ENCODE measurements at places on chromosomes 11 and 22.
A peak's percentile ranks its signal among the peaks of the same experiment; 100 is the strongest.

- no peak for DNase-seq
Observed at GRCh38 chr11:68037411-68038225, 1.2 kb upstream of the TCIRG1 start.

DNA sequence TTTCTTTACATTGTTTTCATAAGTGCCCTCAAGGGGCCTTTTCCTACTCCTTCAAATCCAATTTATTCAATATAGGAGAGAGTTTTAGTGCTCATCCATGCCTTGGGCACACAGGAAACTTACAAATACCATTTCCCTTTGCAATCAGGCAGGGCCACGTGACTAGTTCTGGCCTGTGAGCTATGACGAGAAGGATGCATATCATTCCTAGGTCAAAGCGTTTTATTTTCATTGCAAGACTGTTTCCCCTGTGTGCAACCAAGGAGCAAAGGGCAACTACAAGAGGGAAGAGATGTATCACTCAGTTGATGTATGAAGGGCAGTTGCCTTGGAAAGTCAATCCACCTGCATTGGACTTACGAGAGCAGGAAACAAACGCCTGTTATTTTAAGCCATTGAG is 1.9 kb upstream of the TRAF6 start:
- DNase-seq: no peak

- DNase-seq: no peak
Observed at GRCh38 chr22:49663823-49664222, 163.8 kb downstream of the BRD1 start.

- no peak for DNase-seq
Observed at GRCh38 chr11:114812733-114813132, 134.4 kb downstream of the NXPE2 start.

DNA sequence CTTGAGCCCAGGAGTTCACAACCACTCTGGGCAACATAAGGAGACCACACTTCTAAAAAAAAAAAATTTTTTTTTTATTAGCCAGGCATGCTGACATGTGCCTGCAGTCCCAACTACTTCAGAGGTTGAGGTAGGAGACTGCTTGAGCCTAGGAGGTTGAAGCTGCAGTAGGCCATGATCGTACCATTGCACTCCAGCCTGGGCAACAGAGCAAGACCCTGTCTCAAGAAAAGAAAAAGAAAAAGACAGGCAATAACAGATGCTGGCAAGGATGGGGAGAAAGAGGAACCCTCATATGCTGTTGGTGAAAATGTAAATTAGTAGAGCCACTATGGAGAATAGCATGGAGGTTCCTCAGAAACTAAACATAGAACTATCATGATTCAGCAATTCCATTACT is 64.8 kb downstream of the PAK1 start:
- DNase-seq: no peak

DNA sequence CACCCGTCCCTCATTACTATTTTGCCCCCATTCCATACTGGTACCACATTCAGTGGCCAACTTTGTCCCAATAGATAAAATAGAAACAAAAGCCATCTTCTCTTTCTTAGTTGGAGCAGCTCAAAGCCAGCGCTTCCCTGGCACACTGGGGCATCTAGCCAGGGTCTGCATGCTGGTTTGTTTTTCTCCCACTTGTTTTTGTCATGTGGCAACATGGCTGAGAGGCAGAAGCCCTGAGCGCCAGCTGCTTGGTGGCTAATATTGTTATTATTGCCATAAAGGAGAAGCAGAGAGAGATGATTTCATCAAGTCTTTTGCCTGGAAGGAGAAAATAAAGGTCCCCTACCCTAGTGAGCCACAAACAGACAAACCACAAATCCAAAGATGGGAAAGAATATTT is 48.4 kb upstream of the CRTAM start:
- DNase-seq: no peak

- DNase-seq: no peak
Observed at GRCh38 chr22:48918585-48919186, 909.0 kb downstream of the BRD1 start.

DNA sequence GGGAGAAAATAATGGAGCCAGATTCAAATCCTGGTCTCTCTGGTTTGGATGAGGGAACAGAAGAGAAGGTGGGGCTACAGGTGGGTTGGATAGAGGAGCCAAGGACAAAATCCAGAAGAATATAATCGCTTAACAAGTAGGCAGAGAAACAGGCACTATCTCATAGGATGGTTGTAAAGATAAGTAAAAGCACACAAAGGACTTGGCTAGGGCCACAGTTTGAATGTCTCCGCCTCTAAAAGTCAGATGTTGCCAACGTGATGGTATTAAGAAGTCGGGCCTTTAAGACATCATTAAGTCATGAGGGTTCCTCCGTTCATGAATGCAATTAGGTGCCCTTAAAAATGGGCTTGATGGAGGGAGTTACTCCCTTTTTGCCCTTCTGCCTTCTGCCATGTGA is 42.8 kb downstream of the SIK3 start:
- no peak for DNase-seq

GRCh38 chr11:7749456-7749855 is 43.2 kb upstream of the OVCH2 start:
- DNase-seq: no peak

GRCh38 chr11:11468954-11469353 is 115.9 kb upstream of the CSNK2A3 start:
- no peak for DNase-seq

DNA sequence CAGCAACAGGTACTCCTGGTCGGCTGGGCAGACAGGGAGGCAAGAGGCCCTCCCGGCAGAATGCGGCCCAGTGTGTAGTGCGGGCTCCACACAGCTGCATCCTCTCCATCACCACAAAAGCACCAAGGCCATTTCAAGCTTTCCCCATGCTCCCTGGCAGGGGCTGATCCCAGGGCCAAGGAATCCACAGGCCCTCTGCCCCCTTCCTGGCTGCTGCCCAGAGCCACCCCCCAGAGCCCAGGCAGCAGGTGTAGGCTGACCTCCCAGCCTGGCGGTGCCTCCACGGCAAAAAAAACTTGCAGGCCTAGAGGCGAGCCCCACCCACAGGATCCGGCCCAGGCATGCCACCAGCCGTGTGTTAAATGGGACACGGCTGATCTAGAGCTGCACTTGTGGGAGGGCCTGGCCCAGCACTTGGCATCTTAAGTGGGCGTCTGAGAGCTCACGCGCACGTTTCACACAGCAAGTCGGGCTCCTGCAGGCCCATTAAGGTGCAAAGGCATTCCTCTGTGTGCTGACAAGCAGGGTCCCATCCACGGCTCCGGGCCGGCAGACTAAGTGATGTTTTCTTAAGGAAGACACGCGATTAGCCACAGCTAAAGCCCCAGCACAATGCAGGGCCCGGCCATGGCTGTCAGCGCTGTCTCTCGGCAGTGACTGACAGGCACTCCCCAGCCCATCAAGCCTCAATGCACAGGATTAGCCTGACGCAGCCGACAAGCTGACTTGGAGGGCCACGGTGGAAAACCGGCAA is 19.8 kb upstream of the GNB1L start:
- no peak for DNase-seq

GRCh38 chr22:20857247-20857643 is 1.4 kb downstream of the PI4KA start:
- DNase-seq: no peak

DNA sequence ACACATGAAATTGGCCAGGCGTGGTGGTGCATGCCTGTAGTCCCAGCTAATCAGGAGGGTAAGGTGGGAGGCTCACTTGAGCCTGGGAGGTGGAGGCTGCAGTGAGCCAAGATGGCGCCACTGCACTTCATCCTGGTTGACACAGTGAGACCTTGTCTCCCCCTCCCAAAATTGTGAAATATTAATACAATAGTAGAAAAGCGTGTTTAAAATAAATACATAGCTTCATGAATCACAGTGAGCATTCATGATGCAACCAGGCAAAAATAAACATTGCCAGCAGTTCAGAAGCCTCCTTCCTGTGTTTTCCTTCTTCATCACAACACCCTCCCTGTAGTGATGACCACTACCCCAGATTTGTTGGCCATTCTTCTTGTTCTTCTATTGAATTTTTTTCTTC is 4.3 kb upstream of the TEAD1 start:
- DNase-seq: no peak

- DNase-seq: peak; percentile 3
Observed at GRCh38 chr11:115324581-115325432, 179.4 kb downstream of the CADM1 start.

DNA sequence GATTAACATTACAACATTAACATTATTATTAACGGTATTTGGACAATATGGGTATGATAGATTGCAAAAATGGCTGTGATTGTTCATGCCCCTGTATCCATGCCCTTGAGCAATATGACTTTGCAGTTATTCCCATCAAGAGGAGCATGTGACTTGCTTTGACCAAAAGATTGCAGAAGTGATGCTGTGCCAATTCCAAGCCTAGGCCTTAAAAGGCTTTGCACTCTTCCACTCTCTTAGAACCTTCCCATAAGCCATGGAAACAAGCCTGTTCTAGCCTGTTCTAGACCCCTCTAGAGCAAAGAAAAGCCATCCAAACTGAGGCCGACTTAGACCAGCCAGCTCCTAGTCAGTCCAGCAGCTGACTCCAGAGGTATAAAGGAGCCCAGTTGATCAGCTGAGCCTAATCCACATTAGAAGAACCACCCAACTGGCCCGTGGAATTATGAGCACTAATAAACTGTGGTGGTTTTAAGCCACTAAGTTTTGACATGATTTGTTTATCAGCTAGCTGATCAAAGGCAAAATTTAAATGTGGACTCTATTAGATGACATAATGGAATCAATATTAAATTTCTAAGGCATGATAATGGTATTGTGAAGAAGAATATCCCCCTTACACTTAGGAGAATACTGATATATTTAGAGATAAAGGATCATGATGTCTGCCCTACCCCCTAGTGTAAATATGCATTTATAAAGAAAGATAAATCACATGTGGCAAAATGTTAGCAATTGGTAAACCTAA is 28.6 kb downstream of the RAB30 start:
- DNase-seq: no peak

DNA sequence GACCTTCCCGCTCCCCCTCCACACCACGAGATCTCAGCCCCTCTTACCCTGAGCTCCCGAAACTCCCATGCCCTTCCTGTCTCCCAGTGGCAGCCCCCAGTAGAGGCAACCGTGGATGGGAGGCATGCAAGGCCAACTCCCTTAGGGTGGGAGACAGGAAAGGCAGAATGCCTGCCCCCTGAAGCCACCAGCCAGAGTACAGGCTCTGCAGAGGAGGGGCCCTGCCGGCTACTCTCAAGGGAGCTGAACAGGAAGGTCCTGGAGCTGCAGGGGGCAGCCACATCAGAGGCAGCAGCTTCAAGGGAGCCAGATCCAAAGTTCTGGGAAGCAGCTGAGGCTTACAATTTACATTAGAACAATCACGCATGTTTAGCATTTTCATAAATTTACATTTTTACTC is 38.3 kb downstream of the PDE2A start:
- DNase-seq: no peak

DNA sequence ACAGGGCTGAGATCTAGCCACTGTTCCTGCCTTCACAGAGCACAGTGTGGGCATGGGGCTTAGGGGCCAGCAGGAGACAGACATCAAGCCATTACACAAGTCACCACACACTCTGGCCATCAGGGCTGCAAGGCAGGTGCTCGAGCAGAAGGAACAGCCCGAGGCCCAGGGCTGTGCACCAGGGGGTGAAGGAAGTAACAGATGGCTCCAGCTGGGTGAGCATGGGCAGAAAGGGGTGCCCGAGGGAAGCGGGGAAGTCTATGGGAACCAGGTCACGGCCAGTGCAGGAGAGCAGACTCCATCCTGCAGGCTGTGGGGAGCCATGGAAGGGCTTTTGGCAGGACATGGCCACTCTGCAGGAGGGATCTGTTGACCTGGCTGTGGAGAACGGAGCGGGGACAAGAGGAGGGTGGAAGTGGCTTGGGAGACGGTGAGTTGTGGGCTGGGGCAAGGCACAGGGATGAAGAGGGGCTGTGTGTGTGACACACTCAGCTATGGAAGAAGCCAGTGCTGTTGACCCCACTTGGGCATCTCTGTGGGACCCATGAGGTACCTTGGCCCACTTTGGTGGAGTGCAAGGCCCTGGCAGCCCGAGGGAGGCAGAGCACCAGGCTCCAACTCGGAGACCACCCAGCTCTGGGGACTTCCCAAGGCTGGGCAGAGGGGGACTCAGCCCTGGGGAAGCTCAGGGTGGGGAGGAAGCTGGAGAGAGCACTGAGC is 3.6 kb downstream of the C11orf68 start:
- DNase-seq: no peak

DNA sequence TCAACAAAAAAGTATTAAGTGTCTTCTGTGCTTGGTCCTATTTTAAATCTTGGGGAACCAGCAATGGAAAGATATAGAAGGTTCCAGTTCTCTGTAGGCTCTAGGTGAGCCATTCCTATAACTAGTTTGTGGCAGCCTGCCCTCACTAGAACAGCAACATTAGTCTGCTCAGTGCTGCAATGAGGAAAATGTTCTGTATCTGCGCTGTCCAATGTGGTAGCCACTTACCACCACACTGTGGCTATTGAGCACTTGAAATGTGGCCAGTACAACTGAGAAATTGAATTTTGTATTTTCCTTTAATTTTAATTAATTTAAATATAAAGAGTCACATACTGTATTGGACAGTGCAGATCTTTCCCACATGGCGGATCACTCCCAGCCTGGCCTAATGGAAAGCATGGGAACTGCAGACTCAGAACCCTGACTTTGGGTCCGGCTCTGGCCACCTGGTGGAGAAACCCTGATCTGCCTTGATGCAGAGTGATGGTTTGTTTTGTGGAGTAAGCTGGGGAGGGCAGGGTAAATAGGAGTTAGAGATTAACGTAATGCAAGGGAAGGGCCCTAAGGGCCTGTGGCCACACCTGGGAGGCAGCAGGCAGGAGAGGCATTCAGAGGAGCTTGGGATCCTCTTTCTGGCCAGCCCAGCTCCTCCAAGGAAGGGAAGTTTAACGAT is 101.0 kb downstream of the ME3 start:
- DNase-seq: no peak

DNA sequence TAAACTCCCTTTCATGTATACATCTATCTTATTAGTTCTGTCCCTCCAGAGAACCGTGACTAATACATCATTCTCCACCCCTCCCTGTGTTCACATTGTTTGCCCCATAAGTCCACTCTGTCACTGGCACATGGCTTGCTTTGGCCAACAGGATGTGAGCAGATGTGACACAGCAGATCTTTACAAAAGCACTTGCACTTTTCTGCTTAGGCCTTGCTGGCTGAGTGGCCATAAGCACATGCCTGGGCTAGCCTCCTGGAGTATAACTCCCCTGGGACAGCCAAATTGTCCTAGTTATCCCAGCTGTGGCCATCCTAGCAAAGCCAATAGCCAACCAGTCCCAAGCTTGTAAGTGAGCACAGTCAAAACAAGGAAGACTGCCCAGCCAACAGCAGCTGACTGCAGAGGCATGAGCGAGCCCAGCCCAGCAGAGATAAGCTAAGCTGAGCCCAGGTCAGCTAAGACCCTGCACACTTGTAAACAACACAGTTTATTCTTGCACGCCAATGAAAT is 9.7 kb upstream of the RCN1 start:
- peak; percentile 65 for DNase-seq

GRCh38 chr22:21873619-21874018 is 6.2 kb upstream of the MAPK1 start:
- DNase-seq: no peak

- no peak for DNase-seq
Observed at GRCh38 chr22:45533703-45534102, 31.0 kb downstream of the FBLN1 start.

- no peak for DNase-seq
Observed at GRCh38 chr11:115499241-115499799, 4.9 kb downstream of the CADM1 start.
